Cardiac septum (tissue), 1 donor: ENCODE measurements at places on chromosomes 2 and 18. TPM values are rescaled to one million over a fixed set of nuclear protein-coding genes. Genes with fewer than 3 reads are reported as not detected.

The LDAH gene
- total RNA-seq: 6.8 TPM

The C2orf81 gene
- 1.1 TPM for total RNA-seq

The CYP1B1 gene
- total RNA-seq: 92.7 TPM

The IL36B gene
- total RNA-seq: not detected

DNA sequence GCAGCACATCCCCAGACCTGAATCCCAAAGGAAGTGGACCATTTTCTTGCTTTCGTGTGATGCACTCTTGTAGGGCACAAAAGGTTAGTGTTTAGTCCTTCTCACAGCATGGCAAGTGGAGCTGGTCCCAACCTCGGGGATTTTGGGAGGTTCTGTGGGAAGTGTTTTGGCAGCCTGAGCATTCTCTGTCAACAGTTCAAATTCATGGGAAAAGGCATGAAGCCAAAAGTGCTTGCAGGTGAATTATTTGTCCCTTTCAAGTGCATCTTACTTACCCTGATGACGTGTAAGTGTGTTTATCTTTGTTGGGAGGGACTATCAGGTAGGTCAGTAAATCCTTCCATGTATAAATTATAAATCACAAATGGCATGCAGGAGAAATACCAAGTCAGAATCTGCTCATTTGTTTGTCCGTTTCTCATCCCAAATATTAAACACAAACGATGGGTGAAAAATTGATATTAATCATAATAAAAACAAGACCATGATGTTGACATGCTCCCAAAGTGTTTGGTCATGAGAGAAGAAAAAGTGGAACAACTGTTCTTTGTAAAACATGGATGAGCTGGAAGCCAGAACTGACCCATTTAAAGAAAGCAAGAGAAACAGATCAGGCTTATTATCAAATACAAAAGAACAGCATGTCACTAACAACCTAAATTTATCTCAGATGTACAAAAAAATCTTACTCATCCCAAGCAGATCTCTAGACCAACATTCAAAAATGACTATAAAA lies 57.6 kb downstream of the EPHA4 start:
- DNase-seq: no peak
